ENCODE measurements at places on chromosomes 11 and 22.

DNA sequence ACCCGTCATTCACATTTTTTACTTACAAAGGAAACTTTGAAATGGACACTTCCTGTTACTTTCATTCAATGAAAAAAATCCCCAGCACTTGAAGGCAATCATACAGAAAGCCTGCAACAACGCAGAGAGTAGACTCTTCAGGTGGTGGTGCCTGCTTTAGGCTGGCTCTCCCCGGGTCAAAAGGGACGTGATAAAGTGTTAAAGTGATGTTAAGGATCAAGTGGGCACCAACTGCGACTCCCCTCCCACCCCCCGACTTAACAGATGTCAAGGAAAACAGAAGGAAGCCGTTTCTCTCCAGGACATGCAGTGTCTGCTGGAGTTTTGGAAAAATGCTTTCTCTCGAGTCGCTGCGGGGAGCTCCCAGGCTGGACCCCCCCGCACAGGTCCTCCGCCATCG lies 414 bp upstream of the PNPLA3 start:
- no peak for DNase-seq

DNA sequence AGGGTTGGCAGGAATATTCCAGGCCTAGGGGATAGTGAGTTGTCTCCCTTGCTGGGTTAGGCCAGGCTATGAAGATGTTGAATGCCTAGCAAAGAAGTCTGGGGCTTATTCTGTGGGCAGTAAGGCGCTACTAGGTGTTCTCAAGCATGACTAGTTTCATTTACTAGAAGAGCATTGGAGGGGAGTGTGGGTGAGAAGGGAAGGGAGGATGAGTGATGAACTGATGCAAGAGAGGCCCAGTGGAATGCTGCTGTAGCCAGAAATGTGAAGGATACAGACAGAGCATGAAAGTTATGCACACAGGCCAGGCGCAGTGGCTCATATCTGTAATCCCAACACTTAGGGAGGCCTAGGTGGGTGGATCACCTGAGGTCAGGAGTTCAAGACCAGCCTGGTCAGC lies 33.5 kb downstream of the POU2F3 start:
- DNase-seq, result no peak

- DNase-seq, result no peak
These were observed 2.1 kb downstream of the SLC43A1 start for GRCh38 chr11:57513452-57513795.

GRCh38 chr22:19605508-19606331 lies 81.5 kb upstream of the CLDN5 start:
- DNase-seq, result no peak

DNA sequence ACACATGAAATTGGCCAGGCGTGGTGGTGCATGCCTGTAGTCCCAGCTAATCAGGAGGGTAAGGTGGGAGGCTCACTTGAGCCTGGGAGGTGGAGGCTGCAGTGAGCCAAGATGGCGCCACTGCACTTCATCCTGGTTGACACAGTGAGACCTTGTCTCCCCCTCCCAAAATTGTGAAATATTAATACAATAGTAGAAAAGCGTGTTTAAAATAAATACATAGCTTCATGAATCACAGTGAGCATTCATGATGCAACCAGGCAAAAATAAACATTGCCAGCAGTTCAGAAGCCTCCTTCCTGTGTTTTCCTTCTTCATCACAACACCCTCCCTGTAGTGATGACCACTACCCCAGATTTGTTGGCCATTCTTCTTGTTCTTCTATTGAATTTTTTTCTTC lies 4.3 kb upstream of the TEAD1 start:
- DNase-seq, result no peak

- DNase-seq, result no peak
These were observed 16.5 kb downstream of the P2RY2 start for GRCh38 chr11:73234471-73235181.

GRCh38 chr22:43388420-43388851 lies 23.4 kb upstream of the MPPED1 start:
- peak; percentile 76 for DNase-seq

DNA sequence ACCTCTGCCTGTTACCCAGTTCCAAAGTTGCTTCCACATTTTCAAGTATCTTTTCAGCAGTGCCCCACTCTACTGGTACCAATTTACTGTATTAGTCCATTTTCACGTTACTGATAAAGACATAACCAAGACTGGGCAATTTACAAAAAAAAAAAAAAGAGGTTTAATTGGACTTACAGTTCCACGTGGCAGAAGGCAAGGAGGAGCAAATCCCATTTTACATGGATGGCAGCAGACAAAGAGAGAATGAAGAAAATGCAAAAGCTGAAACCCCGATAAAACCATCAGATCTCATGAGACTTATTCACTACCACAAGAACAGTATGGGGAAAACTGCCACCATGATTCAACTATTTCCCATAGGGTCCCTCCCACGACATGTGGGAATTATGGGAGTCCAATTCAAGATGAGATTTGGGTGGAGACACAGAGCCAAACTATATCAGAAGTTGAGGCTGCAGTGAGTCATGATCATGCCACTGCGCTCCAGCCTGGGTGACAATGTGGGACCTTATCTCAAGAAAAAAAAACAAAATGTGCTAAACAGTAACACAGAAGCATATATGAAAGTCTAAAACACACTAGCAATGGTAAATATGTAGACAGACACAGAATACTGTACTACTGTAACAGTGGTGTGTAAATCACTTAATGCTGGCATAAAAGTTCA lies 190.3 kb upstream of the ZC3H12C start:
- no peak for DNase-seq

DNA sequence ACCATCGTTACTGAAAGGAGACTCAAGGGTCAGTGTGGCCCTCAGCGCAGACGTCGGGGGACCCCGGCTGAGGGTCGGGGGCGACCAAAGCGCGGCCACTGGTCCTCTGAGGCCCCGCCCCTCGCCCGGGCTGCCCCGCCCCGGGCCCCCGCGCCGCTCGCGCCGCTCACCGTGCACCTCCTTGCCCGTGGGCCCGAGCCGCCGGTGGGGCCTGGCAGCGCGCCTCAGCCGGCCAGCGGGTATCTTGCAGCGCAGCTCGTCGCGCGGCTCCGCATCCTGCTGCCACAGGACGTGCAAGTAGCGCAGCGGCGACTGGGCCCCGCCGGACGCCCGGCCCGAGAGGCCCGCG lies 419 bp downstream of the ANKRD54 start:
- DNase-seq, result peak; percentile 48

DNA sequence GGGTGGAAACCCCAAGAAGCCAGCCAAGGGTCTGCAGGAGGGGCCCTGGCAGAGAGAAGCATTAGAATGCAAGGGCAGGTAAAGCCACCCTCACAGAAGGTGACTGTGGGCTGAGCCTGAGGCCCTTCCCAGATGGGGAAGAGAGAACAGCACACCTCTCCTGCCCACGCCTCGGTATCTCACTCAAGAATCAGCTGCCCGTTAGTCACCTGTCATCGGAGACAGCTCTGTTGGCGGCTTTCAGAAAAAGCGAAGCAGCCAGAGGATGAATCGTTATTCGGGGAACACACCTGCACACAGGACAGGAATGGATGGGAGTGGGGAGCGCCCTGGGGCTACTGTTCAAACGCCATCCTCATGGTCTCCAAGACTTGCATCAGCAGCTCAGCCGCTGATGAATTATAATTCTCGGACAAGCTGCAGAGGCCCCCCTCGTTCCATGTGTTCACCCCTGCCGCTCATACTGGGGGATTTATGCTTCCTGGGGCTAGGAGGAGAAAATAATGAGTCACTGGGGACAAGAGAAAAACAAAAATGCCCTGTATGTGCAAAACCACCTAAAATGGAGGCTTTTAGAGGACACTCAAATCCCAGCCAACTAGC lies 21.6 kb upstream of the TMA7B start:
- peak; percentile 66 for DNase-seq

Data from stimulated activated CD4-positive, alpha-beta T cell treated with anti-CD3 and anti-CD28 coated beads, Interleukin-1b, Interleukin-23, amount 100 ng/mL, for 48 hours (primary cell).